ENCODE measurements at places on chromosomes 4 and X. TPM values are rescaled to one million over a fixed set of nuclear protein-coding genes. Genes with fewer than 3 reads are reported as not detected.

Gene CT45A5
- total RNA-seq: not detected

Gene TCEAL6
- total RNA-seq: not detected

Gene GC
- total RNA-seq: not detected

Gene NSD2
- 40.8 TPM for total RNA-seq

Gene NONO
- total RNA-seq: 299 TPM

Gene KIAA1210
- not detected for total RNA-seq

Gene STAP1
- total RNA-seq: not detected

Gene PABPC1L2A
- not detected for total RNA-seq

Gene GRID2
- total RNA-seq: not detected

Gene TMPRSS11B
- 0.05 TPM for total RNA-seq

Gene NHSL2
- 0.07 TPM for total RNA-seq

Gene IBSP
- not detected for total RNA-seq

Gene SLC26A1
- total RNA-seq: not detected

Gene ZNF280C
- total RNA-seq: 3.9 TPM

Gene ENPP6
- total RNA-seq: not detected

Gene PNMA5
- not detected for total RNA-seq

Gene NLGN4X
- not detected for total RNA-seq

Gene RENBP
- total RNA-seq: 0.09 TPM

Gene TBC1D8B
- total RNA-seq: 4.7 TPM

Gene SMIM10L2A
- 2.5 TPM for total RNA-seq

Gene PAGE4
- total RNA-seq: not detected

Gene HSD17B13
- not detected for total RNA-seq

Gene PDZD4
- 0.14 TPM for total RNA-seq

Gene RAB9B
- 0.19 TPM for total RNA-seq

Gene SOX3
- total RNA-seq: not detected

Gene RHOXF1
- not detected for total RNA-seq

Gene DYNLT3
- total RNA-seq: 34.5 TPM

Gene APLN
- 2.5 TPM for total RNA-seq

Gene FAM9C
- total RNA-seq: not detected

Gene SPANXB1
- total RNA-seq: not detected

Gene L1CAM
- 1.6 TPM for total RNA-seq

Gene GPR143
- not detected for total RNA-seq

Gene H2AZ1
- 503 TPM for total RNA-seq

Gene GPR119
- total RNA-seq: not detected

Gene DDX53
- not detected for total RNA-seq

Gene TMEM150C
- total RNA-seq: 0.42 TPM

Gene PF4V1
- total RNA-seq: not detected

Gene CCDC158
- not detected for total RNA-seq

Gene GIMD1
- not detected for total RNA-seq

Gene TRPC3
- total RNA-seq: not detected

Gene SCML1
- total RNA-seq: 5.8 TPM

Gene FDCSP
- not detected for total RNA-seq

Gene SMIM14
- total RNA-seq: 6.9 TPM

Gene NPY5R
- total RNA-seq: not detected

Gene TMEM154
- 57.7 TPM for total RNA-seq

Gene GUCY1A1
- total RNA-seq: 6.9 TPM
